Tibial nerve (tissue), 4 donors: ENCODE measurements at places on chromosomes 6 and 20.

DNA sequence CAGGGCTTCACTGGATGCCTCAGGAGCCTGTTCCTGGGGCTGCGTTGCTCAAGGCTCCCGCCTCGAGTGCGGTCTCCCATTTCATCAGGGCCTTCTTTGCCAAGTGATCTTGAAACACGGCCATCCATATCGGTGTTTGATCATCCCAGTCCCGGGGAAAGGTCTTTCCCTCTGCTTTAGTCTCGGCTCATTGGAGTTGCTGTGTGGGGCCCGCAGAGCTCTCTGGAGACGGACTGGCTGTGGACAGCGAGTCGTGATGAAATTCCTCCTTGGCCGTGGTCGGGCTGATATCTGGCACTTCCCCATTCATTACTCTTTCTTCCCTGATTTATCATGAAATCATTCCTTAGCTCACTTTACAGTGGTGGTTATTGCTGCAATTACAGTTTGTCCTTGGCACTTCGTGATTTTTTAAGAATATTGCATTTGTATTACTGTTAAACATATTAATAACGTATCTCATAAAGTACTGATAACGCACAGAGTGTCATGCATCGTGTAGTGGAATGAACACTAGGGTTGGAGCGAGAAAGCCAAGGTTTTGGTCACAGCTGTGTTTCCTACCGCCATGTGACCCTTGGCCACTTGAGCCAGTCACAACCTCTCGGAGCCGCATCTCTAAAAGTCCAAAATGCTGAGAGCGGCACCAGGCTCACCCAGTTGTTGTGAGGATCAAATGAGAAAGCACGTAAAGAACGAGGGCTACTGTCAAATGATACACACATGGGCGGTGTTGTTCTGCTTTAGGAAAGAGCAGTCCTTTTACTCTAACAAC lies 71.8 kb downstream of the MTHFD1L start:
- peak; percentile 44 for DNase-seq

- no peak for DNase-seq
These were observed 320.2 kb downstream of the BTBD9 start for GRCh38 chr6:38319256-38320212.

DNA sequence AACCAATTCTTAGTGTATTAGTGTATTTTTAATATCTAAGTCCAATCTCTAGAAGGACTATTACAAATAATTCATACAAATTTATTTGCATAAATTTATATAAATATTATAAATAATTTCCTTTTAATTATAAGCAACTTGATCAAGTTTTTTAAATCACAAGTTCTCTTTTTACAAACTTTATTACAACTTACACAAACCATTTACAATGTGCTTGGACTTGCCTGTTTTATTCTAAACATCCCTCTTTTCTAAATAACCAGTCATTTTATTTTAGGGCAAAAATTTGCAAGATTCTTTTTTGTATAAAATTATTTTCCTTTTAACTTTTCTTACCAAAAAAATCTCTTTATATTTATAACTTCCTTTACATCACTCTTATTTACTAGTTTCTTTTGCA lies 83.5 kb upstream of the SYNCRIP start:
- no peak for DNase-seq

GRCh38 chr6:129643968-129644367 lies 66.0 kb downstream of the ARHGAP18 start:
- DNase-seq: no peak

DNA sequence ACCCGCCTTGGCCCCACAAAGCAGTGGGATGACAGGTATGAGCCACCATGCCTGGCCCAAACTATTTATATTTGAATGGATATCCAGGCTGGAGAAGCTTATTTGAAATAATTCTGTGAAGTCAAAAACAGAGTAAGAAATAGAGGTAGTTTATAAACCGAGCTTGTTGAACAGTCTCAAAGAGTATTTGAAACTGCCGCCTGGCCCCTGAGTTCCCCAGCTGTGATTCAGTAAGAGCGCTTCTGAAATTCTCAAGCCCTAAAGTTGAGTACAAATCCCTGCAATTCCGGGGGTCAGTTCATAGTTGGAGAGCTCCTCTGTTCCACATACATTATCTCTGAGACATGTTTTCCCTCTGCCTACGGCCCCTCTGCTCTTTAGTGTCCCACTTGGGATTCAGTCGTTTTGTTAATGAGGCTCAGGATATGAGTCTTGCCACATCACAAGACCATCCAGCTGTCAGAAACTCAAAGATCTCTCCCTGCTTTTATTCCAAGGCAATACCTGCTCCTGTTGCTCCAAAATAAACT lies 127.8 kb downstream of the SOD2 start:
- no peak for DNase-seq

- no peak for DNase-seq
These were observed 8.2 kb downstream of the BACH2 start for GRCh38 chr6:90288404-90288803.

DNA sequence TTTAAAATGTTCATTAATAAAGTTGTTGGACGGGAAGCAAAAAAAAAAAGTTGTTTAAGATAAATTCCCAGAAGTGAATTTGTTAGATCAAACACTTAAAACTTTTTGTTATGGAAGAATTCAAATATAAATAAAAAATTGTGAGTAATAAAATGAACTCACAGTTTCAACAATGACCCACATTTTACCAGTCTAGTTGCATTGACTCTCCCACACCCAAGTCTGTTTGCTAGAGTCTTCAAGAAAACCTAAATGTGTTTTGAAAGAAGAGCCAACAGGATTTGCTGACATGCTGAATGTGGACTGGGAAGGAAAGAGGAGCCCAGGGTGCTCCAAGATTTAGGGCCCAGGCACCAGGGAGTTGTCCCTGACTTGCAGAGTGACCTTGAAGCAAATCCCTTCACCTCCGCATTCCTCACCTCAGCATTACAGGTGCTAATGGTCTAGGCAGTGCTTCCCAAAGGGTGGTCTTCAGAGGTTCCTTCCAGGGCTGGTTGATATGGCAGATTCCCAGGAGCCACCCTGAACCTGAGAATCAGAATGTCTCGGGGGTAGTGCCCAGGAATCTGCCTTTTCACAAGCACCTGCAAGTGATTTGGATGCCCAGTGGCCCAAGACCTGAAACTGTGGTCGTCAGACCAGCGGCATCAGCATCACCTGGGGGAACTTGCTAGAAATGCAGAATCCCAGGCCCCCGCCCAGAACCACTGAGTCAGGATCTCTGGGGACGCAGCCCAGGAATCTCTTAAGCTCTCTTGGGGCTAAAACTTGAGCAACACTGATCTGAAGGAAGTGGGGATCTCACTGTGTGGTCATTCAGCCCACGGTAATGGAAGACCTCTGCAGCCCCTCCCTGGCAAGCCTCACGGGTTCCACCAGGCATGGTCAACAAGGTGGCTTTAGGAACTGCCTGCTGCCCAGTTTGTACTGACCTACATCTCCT lies 31.1 kb downstream of the POFUT1 start:
- DNase-seq: no peak

GRCh38 chr6:148347441-148348054 lies 4.9 kb downstream of the SASH1 start:
- DNase-seq: no peak

GRCh38 chr6:54053881-54054391 lies 57.3 kb upstream of the MLIP start:
- no peak for DNase-seq

- no peak for DNase-seq
These were observed 53.9 kb downstream of the GTF2H5 start for GRCh38 chr6:158222066-158222465.

GRCh38 chr20:25314497-25315417 lies 66.9 kb downstream of the PYGB start:
- no peak for DNase-seq

DNA sequence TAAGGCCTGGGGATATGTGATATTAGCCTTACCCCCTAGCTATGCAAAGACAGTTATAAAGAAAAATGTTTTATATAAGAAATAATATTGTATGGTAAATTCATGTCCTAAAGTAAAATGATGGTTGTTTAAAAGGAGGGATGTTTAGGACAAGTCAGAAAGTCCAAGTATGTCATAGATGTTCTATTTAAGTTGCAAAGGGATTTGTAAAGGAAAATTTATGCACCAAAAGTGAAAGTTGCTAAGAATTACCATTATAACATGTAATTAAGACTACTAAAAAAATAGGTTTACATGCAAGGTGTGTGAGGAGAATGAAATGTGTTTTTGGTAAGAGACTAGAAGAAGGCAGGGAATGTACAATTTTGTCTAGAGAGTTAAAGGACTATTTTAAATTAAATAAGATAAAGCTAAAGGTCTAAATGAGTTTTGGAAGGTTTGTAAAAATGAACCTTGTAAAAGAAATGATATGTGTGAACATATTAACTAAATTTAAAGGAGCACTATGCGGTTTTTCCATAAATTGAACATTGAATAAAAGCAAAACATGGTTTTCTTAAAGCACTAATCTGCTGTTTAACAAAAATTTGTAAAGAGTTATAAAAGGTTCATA lies 22.7 kb upstream of the GOPC start:
- DNase-seq: no peak

DNA sequence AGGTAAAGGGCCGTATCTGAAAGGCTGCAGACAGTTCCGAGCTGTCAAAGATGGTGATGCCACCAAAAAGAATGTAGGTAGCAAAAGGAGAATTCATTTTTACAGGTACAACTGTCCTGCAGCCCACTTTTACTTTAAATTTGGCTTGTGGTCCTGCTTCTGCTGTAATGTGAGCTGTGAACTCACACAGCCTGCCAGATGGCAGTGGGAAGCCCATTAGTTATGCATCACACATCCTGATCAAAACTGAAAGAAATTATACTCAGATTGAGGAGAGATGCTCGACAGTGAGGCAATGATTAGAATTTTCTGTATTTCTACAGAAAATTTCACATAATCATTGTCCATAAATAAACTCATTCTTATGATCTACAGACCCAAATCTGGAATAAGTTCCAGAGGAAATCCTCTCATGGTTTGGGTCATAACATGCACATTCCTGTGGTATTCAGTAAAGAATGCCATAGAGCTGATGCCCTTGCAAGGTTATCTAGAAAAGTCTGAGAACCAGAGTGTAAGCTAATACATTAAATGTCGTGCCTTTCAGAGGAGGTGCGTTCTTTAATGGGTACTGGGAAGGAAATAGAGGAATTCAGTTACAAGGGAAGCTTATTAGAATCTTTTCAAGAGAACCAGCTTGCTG lies 23.9 kb upstream of the E2F3 start:
- no peak for DNase-seq

- no peak for DNase-seq
These were observed 96.1 kb upstream of the BHLHE23 start for GRCh38 chr20:63102721-63103375.

- DNase-seq: no peak
These were observed 21.6 kb downstream of the UQCC2 start for GRCh38 chr6:33689879-33690278.

- DNase-seq: peak; percentile 35
These were observed 142.3 kb upstream of the TENT5A start for GRCh38 chr6:81894788-81895271.

DNA sequence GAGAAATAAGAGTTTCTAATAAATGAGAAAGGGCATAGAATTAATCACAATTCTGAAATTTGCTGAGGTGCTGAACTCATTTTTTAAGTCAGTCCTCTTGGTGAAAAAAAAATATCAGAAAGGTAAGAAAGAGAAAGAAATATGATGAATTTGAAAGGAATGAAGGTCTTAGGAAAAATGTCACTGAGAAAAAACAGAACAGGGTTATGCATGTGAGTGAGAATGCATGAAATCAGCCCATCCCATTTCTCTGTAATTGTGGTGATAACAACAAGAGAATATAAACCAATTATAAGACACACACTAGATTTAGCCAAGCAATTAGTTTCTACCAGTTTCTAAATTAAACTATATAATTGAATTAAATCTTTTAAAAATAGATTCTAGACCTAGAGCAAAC lies 138.9 kb downstream of the TBX18 start:
- DNase-seq: no peak

GRCh38 chr6:56685102-56685733 lies 42.5 kb upstream of the DST start:
- DNase-seq: no peak

DNA sequence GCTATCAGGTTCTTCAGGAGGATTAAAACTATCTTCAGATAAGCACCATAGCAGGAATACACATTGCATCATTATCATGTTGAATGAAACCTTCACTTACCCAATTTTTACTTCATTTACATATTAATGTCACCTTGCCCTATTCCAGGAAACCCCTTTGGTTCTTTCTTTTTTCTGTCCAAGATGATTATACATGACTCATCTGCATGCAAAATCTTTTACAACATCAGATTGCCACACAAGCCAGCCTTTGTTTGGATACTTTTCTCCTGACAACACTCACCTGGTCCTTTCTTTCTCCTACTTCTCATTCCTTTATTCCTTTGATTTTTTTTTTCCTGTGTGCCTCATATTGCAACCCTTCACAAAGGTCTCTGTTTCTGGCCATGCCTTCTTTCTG lies 200.5 kb upstream of the POU3F2 start:
- DNase-seq: no peak

GRCh38 chr20:33648396-33649004 lies 13.6 kb upstream of the C20orf144 start:
- DNase-seq: no peak

- DNase-seq: no peak
These were observed 117.3 kb downstream of the JARID2 start for GRCh38 chr6:15363164-15363522.

DNA sequence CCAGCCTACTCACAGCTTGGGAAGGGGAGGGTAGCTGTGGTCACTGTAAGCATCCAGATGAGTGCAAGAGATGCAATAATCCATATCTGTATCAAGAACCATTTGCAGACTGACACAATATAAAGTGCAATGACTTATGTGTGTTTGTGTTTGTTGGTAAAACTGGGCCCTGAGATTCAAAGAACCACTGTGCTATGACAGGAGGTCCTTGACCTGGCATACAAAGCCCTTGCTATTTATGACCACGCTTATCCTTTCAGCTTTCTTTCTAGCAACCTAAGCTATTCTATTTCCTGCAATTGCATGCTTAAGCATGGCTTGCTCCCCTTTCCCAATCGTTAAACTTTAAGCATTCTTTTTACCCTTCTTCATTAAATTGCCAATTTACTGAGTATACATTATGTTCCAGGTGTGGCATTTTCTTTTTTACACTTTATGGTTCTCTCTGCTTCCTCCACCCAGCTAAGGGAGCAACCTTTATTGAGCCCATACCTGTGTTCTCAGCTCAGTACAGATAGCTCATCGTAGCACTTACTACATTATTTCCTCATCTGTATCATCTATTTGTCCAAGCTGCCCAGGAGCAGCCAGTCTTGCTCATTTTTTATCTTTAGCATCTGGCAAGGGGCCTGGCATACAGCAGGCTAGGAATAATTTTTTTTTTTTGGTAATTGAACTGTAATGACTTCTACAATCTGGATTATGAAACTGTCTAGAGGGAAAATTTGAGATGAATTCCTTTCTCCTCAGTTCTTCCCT lies 3.5 kb downstream of the MCUR1 start:
- DNase-seq: no peak

GRCh38 chr20:19775353-19776253 lies 17.5 kb downstream of the RIN2 start:
- no peak for DNase-seq

DNA sequence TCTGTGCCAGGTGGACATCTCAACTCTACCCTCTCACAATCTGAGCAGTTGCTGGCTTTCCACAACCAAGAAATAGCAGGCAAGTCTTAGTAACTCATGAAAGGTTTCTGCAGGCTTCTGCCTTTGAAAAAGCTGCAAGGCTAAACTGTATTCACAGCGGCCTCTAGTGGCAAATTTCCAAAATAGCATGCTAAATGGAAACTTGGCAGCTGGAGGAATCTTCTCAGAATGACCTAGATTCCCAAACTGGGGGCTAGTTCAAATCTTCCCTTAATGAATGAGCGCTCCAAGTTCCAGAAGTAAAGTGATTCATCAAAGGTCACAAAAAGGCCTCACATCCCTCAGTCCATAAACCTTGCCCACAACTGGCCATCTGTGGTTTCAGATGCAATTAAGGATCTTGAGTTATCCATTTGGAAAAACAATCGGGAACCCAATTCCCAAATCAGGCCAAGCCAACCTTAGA lies 11.9 kb upstream of the CPNE5 start:
- DNase-seq: peak; percentile 72
